KBM-7 (cell line): ENCODE measurements at places on chromosomes 5 and 9.
A peak's percentile ranks its signal among the peaks of the same experiment; 100 is the strongest.

DNA sequence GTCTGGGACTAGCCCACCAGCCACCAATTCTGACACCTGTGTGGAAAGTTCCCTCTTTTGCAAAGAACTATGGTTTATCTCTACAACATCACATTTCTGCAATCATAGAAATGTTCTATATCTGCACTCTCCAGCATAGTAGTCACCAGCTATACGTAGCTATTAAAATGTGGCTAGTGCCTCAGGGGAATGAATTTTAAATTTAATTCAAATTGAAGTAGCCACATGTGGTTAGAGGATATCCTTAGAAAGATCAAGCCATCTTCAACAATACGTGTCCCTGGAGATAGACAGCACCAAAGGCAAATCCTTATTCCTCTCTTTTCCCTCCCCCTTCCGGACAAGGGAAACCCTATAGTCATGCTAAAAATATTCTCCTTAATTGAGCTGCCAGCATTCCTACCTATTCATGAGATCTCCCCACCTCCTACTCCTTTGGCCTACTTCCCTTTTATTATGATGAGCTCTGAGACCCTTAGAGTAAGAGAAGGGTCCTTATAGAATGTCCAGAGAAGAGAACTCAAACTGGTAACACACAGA is 11.1 kb downstream of the LCP2 start:
- DNase-seq = no peak

GRCh38 chr5:94473936-94474335 is 144.5 kb downstream of the KIAA0825 start:
- DNase-seq = no peak

GRCh38 chr5:100676817-100677631 is 141.8 kb downstream of the FAM174A start:
- DNase-seq = no peak

DNA sequence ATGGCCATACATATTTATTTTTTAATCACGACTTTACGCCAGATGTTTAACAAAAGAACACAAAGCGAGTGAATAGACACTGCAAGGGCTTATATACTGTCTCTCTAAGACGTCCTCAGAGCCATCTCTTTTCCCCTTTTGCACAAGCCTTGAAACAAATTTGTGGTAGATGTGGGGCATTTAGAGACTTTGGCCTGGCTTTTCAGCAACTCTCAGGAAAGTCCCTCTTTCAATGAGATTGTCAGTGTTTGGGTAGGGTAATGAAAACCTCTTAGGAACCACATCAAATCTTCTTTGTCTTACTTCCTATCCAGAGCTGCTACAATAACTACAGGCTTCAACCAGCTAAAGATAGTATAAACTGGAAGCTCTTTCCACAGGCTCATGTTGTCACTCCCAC is 380.0 kb downstream of the ANXA1 start:
- no peak for DNase-seq

GRCh38 chr5:55701462-55702103 is 10.5 kb downstream of the SLC38A9 start:
- no peak for DNase-seq

DNA sequence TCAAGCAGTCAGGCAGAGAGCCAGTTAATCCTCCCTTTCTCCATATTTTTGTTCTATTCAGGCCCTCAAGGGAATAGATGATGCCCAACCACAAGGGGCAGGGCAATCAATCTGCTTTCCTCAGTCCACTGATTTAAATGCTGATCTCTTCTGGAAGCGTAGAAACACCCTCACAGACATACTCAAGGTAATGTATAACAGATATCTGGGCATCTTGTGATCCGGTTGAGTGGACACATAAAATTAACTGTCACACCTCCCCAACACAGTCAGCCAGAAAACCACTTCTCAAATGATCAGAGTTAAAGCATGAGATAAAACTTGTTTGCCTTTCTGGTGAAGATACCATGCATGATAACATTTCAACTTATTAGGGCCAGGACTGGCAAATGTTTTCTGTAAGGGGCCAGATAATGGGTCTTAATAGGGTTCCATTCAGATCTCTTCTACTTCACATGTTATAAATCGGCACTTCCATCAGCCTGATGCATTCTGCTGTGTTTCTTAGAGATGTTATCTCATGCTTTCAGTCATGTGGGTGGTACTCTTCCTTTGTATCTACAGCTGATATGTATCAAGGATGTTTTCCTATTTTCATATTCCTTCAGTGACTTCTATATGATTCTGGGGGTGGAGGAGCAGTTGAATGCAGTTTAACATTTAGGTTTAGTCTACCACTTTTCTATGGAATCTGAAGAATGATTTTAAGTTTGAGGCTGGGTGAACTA is 58.9 kb upstream of the CNTLN start:
- DNase-seq = no peak

- peak; percentile 42 for DNase-seq
Observed at GRCh38 chr5:132183723-132184122, 43.9 kb downstream of the P4HA2 start.

- DNase-seq = no peak
Observed at GRCh38 chr9:98854266-98854665, 46.8 kb downstream of the GALNT12 start.

GRCh38 chr5:178590141-178590923 is at the start of gene COL23A1:
Gene COL23A1 (minus strand): TSS chr5:178590393.
- DNase-seq = peak; percentile 73

GRCh38 chr9:126722252-126722921 is 82.5 kb upstream of the ZBTB43 start:
- peak; percentile 76 for DNase-seq

GRCh38 chr5:88833371-88834130 is 49.4 kb downstream of the MEF2C start:
- no peak for DNase-seq

GRCh38 chr9:119052339-119053030 is 316.8 kb downstream of the BRINP1 start:
- no peak for DNase-seq

DNA sequence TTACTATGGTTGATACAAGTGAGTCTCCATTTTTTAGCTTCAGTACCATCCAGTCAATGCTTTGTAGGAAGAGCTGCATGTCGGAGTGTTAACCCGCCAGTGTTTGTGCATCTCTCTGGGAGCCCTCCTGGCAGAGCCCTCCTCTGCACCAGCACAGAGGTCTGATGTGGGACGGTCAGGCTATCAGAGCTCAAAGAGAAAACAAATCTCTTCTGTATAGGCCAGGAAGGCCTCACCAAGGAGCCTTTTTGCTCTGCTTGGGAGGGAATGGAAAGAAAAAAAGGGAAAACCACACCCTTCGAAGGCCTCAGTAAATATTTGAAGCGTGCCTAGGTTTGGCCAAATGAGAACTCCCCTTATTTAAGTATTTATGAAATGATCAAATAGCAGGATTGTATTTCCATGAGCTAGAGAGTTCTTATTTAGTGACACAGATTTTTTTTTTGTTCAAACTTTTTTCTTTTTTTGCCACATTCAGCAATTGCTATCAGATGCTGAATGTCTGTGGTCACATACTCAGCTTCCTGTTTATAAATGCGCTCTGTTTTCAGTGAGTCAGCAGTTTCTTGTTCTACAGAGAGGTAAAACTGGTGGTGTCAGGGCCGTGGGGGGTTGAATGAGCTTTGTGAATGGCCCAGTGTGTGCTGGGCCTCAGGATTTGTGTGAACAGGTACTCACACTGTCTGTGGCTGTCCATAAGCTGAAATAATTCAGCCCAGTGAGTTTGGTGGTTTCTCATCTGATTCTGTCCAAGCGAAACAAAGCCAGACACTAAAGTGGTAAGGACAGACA is 226.6 kb downstream of the SNX18 start:
- peak; percentile 79 for DNase-seq

DNA sequence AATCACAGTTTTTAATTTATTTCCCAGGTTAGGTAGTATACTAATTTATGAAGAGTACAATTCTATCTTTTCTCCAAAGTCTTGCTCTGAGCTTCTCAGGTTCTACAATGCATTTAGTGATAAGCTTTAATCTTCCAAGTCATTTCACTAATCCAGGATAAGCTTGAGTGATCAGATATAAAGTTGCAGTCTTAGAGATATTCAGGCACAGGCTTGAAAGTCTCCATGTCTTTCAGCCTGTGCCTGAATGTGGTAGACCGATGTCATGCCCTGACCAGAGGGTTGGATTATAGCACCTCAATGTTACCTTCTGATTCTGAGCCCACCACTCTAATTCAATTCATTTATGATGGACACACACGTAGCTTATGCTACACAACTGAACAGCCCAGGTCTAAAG is 3.2 kb downstream of the CRHBP start:
- DNase-seq = no peak

GRCh38 chr9:94720846-94721549 is 5.5 kb upstream of the AOPEP start:
- no peak for DNase-seq

DNA sequence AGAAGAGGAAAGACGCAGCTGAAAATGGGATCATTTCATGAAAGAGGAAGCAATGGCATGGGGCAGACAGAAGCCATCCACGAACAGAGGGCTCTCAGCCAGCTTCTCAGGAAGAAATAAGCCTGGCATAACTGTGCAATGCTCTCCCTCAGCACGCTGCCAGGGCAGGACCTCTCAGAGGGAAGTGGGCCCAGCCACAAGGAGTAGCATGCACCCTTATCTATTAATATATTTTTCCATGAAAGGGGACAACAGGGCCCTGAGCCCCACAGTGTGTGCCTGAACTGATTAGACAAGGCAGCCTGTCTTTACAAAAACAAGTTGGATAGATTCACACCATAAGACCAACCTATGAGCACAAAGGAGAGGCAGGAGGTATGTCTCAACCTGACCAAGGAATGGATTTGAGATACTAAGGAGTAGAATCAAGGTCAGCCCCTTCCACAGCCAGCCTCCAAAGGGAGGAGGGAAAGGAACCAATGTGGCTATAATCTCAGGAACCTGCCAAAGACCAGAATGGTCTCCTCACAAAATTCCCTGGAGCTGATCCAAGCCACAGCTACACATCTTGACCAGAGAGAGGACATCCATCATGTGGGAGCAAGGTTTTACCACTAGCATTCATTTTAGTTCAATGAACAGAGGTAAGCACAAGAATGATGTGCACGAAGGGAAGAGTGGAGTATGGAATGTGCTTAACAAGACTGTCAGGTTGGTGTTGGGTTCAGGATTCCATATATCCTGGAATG is 154.8 kb downstream of the SIL1 start:
- DNase-seq = no peak

DNA sequence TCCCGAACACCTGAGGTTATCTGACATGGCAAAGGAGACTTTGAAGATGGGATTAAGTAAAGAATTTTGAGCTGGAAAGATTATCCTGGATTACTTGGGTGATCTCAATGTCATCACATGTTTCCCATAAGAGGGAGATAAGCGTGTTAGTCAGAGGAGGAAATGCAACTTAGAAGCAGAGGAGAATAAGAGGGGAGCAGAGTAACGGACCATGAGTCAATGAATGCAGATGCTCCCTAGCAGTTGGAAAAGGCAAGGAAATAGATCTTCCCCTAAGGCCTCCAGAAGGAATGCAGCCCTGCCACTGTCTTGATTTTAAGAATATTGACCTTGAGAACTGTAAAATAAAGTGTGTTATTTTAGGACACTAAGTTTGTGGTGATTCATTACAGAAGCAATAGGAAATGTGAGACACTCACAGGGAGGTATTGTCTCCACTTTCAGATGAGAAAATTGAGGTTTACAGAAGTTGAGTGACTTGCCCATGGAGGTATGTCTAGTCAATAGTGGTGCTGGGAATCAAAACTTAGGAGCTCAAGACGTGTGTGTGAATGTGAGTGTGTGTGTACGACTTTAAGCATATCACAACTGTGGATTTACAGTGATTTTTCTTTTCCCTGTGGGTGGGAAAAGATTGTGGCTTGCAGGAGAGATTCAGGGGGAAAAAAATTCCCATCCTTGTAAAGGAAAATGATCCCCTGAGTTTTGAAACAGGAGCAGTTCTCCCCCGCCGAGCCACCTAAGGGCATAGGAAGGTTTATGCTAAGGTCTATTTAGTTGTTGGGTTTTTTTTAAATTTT is 125.3 kb downstream of the TRIM32 start:
- no peak for DNase-seq
